Activated CD4-positive, alpha-beta T cell treated with anti-CD3 and anti-CD28 coated beads, Interleukin-2, amount 50 U/mL, for 24 hours (primary cell): ENCODE measurements at places on chromosomes 4 and X.

- DNase-seq = no peak
Observed at GRCh38 chrX:24231641-24232179, 82.2 kb downstream of the SUPT20HL2 start.

GRCh38 chrX:6826856-6827255 lies 291.9 kb upstream of the VCX3A start:
- DNase-seq = no peak

GRCh38 chrX:74579597-74580198 lies 34.7 kb downstream of the RLIM start:
- DNase-seq = no peak

DNA sequence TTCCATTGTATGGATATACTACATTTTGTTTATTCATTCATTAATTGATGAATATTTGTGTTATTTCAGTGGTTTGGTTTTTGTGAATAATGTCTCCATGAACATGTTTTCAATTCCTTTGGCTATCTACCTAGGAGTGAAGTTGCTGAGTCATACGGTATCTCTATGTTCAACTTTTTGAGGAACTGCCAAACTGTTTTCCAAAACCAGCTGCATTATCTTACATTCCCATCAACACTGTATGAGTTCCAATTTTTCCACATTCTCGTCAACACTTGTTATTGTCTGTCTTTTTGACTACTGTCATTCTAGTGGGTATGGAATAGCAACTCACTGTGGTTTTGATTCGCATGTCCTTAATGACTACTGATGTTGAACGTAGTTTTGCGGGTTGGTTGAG lies 388.6 kb upstream of the MAGEB2 start:
- no peak for DNase-seq

GRCh38 chrX:45771560-45772340 lies 571.1 kb upstream of the DIPK2B start:
- DNase-seq = no peak

DNA sequence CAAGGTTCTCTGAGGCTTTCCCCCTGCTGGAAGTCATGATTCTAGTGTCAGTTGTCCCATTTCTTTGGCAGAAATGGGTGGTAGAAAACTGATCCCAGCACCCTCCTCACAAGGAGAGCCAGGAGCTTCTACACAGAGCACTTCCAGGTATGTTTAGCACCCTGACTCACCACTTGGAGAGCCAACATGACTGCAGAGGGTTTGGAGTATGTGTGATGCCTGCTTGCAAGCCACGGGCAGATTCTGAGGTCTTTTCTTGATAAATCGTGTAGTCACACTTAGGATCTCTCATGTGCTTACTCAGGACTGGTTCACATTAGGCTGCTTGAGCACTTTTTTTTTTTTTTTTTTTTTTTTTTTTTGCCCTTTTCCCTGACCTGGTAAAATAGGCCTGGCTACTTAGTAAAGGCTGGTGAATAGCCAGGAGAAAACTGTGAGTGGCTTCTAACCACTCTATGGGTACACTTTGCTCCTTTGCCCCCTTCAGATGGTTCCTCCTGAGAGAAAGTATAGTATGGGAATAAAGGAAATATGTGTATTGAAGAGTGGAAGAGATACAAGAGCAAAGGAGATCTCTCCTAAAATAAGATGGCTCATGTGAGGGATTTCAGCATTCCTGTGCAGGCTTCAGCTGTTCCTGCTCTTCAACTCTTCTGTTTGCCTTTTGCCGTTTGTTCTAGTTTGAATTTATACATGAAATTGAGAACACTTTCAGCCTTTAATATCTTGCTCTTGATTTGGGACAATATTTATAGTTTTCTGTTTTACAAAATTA lies 103.6 kb downstream of the EMCN start:
- DNase-seq = no peak

GRCh38 chrX:67724359-67725110 lies 180.7 kb downstream of the AR start:
- no peak for DNase-seq

DNA sequence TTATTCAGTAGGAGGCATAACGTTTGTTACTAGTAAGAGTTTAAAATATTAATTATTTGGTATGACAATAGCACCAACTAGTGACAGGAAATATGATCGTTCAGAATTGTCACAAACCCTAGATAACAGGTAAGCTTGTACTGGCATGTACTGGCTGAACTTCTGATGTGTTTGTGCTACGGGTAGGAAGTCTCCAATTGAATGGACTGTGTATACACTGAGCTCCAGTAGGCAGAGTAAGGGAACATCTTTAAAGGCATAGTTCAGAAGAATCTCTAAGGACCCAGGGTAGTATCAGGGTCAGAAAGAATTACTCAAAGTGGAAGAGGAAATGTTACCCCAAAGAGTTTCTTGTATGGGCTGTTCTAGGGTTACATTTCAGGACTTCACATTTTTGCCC lies 230.4 kb downstream of the EDA2R start:
- no peak for DNase-seq

DNA sequence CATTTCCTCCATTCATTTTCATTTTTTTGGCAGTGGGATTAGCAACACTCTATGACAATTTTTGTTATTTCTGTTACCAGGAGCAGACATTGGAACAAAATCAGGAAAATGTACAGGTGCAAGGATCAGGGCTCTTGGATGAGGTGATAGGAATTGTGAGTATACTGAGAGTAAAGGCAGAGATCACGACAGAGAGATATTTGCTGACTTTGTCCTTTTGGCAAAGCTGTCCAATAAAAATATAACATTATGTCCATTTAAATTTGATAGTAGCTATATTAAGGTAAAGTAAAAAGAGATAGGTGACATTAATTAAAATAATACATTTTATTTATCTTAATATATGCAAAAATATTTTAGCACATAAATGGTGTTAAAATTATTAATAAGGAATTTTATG lies 373.1 kb upstream of the GNPDA2 start:
- no peak for DNase-seq

GRCh38 chr4:10028910-10029309 lies 7.6 kb upstream of the SLC2A9 start:
- DNase-seq = no peak

GRCh38 chr4:19224820-19225219 lies 1026.9 kb upstream of the SLIT2 start:
- no peak for DNase-seq

GRCh38 chr4:110062166-110062565 lies 136.2 kb downstream of the ELOVL6 start:
- DNase-seq = no peak

- DNase-seq = no peak
Observed at GRCh38 chrX:17413228-17413627, 38.2 kb downstream of the NHS start.

GRCh38 chr4:41541687-41542094 lies 3.7 kb downstream of the LIMCH1 start:
- no peak for DNase-seq

- no peak for DNase-seq
Observed at GRCh38 chr4:2048831-2049230, 10.3 kb upstream of the NAT8L start.

DNA sequence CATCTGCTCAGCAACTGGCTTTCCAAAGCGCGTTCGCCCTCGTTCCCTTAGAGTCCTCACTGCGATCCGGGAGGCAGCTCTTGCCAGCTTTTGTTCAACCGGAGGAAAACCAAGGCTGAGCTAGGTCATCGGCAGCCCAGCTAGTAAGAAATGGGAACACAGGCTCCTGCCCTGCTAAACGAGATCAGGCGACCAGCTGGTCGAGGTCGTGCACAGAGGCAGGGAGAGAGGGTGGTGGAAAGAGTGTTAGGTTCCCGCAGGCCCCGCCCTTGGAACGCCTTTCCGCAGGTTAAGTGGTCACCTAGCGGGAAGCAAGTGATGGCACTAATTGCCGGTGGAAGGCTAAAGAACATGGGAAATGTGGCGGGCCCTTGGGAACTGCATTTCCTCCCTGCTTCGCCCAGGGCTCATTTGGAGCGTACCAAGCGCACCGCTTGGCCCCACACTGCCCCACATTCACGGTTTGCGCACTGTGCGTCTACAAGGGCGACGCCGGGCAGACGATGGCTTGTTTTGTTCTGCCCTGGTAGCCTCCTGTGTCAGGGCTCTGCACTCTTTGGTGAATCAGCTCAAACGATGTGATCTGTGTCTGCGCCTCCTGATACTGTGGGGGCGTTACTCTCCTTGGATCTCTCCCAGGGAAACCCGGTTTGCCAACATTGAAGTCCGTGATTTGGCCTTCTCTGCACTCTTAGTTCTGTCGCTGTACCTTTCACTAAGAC lies 7.2 kb upstream of the PRDM8 start:
- no peak for DNase-seq

DNA sequence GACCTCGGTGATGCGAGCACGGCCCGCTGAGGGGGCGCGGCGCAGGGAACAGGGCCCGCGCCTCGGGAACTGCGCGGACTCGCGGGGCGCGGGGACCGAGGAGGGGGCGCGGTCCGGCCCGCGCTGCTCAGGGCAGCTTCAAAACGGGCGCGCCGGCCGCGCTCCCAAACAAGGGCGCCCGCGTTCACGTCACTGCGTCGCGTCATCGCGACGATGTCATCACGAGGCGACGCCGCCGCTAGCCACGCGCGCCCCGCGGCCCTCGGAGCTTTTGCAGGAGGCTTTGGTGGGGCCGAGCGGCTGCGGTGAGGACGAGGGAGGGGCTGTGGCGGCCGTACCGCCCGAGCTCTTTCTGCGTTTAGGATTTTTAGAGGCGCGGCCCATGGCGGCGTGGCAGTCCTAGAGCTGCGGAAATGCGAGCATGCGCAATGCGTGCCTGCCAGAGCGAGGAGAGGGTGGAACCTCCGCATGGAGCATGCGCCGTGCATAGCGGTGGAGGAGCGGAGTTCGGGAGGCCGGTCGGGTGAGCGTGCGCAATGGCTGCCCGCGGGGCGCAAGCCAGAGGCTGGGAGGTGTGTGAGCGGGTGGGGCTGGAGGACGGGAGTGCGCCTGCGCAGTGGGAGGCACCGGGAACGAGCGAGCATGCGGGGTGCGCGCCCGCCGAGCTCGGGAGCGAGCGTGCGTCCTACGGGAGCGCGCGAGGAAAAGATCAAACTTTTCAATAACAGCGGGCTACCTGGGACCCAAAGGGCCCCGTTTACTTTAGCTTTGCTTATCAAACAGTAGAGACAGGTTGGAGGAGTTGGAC lies at the start of gene PPP2R3B:
Gene PPP2R3B, minus strand, starts transcription at position 140 of the 808 bp plus-strand sequence. CDS start 216 bp downstream, outside the sequence.
- peak; percentile 98 for DNase-seq

DNA sequence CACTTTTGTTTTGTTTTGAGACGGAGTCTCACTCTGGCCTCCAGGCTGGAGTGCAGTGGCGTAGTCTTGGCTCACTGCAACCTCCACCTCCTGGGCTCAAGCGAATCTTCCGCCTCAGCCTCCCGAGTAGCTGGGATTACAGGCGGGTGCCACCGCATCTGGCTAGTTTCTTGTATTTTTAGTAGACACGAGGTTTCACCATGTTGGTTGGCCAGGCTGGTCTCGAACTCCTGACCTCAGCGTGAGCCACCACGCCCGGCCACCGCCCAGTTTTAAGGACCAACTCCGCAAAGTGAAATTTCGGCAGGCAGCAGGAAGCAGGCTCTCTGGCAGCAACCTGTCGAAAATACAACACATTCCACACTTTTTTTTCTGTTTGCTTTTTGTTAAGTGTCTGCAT lies 13.4 kb downstream of the DHRSX start:
- DNase-seq = no peak

DNA sequence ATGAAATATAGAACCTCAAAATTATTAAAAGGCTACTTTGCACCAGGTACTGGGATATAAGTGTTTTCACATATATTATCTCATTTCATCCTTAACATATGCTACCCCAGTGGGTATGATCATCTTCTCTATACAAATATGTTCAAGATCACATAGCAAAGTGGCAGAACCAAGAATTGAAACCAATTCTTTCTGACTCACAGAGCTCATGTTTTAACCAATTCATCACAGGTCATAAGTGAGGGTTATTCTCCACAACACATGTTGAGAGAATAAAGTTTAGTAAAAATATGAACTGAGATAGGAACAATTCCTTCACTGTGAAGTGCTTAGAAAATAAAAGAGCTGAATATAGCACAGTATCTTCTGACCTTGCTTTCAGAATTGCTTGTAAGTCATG lies 442.9 kb upstream of the RASGEF1B start:
- no peak for DNase-seq

- DNase-seq = no peak
Observed at GRCh38 chr4:52714597-52715254, 36.5 kb downstream of the ERVMER34-1 start.

- no peak for DNase-seq
Observed at GRCh38 chrX:11347300-11347699, 54.1 kb downstream of the AMELX start.

GRCh38 chrX:76279007-76279406 lies 106.1 kb downstream of the PBDC1 start:
- DNase-seq = peak; percentile 12

- no peak for DNase-seq
Observed at GRCh38 chr4:120769227-120769626, 153.3 kb downstream of the PRDM5 start.

DNA sequence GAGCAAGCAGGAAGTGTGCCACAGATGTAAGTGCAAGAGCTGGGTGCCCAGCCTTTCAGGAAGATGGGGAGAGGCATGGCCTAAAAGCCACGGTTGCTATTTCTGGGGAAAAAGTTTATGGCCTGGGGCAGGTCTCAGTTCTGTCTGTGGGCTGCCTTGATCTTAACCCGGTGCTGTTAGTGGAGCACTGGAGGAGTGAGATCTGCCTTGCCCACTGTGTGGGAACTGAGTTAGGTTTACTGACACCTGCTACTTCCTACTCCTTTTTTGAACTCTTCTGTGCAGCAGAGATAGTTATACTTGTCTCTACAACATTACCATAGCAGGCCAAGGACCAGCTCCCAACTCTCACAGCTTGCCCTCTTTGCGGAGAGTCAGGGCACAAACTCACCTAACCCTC lies 76.5 kb downstream of the ITM2A start:
- DNase-seq = no peak

DNA sequence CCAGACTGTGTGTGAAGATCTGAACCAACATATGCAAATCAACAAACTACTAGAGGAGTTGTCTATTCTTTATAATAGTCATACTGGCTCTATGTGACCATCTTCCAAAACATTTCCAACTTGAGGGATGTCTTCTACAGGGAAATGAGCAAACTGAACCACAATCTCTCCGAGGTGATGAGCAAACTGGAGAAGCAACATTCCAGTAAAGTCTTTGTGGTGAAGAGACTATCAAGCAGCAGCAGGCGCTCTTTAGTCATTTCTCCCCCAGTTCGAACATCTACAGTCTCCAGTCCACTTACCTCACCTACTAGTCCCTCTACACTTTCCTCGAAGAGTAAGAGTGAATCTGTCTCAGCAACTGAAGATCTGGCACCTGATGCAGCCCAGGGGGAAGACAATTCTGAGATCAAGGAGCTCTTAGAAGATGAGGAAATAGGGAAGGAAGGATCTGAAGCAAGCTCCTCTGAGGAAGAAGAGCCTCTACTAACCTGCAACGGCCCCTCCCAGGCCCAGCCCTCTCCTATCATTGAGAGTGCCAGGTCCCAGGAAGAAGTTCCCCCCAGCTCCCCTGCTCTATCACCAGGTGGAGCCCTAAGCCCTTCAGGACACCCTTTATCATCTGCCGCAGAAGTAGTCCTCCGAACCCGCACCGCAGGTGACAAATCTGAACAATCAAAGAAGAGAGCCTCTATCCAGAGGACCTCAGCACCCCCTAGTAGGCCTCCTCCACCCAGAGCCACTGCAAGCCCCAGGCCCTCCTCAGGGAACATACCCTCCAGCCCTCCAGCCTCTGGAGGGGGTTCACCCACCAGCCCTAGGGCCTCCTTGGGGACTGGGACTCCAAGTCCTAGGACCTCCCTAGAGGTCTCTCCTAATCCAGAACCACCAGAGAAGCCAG lies 98.1 kb downstream of the HNRNPD start:
- no peak for DNase-seq
